Caco-2 (cell line): ENCODE measurements at places on chromosomes 5 and 9. TPM values are rescaled to one million over a fixed set of nuclear protein-coding genes. Genes with fewer than 3 reads are reported as not detected.

- no peak for DNase-seq
- H3K27me3 ChIP-seq: no peaks in the 10 kb centered on the region
- H3K27ac ChIP-seq: peak overlapping the region; percentile 78
Measured at GRCh38 chr9:93575796-93576257, 557 bp upstream of the PHF2 start.

DNA sequence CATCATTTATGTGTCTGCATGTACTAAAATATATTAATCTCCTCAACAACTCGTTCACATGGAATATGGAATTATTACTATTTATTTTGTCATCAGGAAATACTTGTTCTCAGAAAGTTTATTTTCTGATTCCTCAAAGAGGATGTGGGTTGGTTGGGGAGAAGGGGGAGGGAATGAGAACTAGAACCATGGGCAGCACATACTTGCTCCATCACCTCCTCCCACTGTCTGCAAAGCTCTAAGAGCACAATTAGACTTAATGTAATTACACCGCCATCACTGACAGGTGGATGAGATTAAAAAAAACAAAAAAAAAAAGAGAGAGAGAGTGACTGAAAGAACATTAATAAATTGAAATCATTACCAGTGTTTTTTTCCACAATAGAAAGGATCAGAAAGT is 98.2 kb downstream of the OXCT1 start:
- no peaks in the 10 kb centered on the region for H3K27me3 ChIP-seq
- DNase-seq: no peak
- no peak overlapping the region for H3K27ac ChIP-seq
- H3K36me3 ChIP-seq: no peaks in the 10 kb centered on the region
- no peaks in the 10 kb centered on the region for H3K4me1 ChIP-seq
- no peak overlapping the region for H3K4me3 ChIP-seq

GRCh38 chr9:36721846-36722588 is 149.3 kb downstream of the MELK start:
- no peaks in the 10 kb centered on the region for H3K4me1 ChIP-seq
- H3K4me3 ChIP-seq: no peak overlapping the region
- no peak overlapping the region for H3K27ac ChIP-seq
- no peaks in the 10 kb centered on the region for H3K36me3 ChIP-seq

DNA sequence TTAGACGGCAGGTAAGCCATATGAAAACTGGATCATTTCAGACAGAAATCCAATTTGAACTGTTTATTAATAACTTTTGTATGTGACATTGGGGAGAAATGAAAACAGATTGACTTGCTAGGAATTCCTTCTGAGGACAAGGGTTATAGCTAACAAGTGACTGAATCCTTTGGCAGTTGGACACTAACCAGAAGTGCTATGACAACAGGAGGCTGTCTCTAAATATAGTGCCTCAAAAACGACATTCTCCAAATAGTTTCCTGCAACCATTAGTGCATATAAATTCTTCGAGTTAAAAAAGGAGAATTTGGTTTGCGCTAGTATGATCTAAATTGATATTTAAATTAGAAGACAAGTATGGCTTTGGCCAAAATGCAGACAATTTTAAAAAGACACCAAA is 338.6 kb downstream of the PTPRD start:
- H3K4me1 ChIP-seq: no peaks in the 10 kb centered on the region
- H3K36me3 ChIP-seq: no peaks in the 10 kb centered on the region
- H3K4me3 ChIP-seq: no peak overlapping the region
- no peak for DNase-seq
- no peak overlapping the region for H3K27ac ChIP-seq

PCDHB8 gene
- not detected in 2 replicates for total RNA-seq

CER1 gene
- not detected in 2 replicates for total RNA-seq
